ENCODE measurements at places on chromosomes 7 and 10.

GRCh38 chr10:2968401-2969058, 98.8 kb upstream of the PFKP start:
- DNase-seq, result no peak

DNA sequence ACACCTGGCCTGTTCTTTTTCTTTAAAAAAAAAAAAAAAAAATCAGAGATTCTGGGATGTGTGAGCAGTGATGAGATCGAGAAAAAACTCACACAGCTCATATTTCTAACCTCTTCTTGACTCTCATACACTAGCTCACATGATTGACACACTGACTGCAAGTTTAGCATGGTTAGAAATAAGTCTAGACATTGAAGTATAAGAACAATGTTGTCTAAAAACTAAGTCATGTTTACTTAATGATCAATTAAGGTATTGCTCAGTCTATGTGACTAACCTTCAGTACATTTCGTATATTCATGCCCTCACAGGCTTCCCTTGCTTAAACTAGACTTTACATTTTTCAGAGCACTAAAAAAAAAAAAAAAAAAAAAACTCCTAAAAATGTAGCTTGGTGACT, 775.1 kb downstream of the GATA3 start:
- DNase-seq, result no peak

- DNase-seq, result no peak
These were observed 131.6 kb upstream of the KLF14 start for GRCh38 chr7:130865408-130866236.

GRCh38 chr10:126646110-126646509, 24.4 kb downstream of the C10orf90 start:
- DNase-seq, result no peak

GRCh38 chr7:66237906-66238772, 33.0 kb downstream of the TPST1 start:
- DNase-seq, result no peak

- DNase-seq, result no peak
These were observed 875.5 kb upstream of the SORCS1 start for GRCh38 chr10:108039821-108040584.

GRCh38 chr7:46513447-46513848, 592.4 kb upstream of the IGFBP3 start:
- no peak for DNase-seq

DNA sequence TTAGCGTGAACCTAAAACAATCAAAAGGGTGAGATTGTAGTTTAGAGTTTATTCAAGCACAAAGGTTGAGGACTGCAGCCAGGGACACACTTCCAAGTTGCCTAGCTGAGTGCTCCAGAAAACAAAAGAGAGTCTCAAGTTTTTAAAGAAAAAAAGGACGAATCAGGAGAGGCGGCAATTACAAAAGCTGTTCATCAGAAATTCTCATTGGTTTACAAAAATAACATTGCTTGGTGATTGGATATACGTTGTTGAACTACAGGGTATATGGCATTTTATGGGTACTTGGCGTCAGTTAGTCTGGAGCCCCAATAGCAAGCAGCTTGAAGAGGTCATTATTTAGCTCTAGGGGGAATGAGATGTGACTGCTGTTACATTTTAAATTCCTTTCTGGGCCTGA, 11.5 kb downstream of the ZNF438 start:
- no peak for DNase-seq

- DNase-seq, result no peak
These were observed 11.6 kb downstream of the VSTM4 start for GRCh38 chr10:49103761-49104160.

- DNase-seq, result no peak
These were observed 163.8 kb downstream of the INHBA start for GRCh38 chr7:41538810-41539724.

DNA sequence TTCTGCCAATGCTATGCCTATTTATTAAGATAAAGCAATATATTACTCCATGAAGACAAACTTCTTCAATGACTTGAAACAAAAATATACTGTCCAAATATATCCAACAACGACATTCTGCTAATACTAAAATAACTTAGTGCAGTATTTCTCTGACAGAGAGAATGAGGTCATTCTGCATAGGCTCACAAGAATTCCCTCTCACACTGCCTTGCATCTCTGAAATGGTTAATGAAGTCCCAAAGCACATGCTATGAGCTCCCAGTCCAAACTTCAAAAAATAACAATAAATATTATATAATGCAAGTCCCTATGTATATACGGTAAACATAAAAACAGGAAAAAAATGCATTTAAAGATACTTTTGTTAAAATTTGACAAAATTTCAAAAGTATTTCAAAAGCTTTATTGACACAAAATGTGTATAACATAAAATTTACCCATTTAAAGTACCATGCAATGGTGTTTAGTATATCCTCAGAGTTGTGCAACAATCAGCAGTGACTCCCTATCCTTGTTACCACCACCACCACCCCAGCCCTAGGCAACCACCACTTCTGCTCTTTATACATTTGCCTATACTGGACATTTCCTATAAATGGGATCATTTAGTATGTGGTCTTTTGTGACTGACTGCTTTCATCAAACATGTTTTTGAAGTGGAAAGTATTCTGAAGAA, 27.6 kb downstream of the CHCHD3 start:
- DNase-seq, result no peak

DNA sequence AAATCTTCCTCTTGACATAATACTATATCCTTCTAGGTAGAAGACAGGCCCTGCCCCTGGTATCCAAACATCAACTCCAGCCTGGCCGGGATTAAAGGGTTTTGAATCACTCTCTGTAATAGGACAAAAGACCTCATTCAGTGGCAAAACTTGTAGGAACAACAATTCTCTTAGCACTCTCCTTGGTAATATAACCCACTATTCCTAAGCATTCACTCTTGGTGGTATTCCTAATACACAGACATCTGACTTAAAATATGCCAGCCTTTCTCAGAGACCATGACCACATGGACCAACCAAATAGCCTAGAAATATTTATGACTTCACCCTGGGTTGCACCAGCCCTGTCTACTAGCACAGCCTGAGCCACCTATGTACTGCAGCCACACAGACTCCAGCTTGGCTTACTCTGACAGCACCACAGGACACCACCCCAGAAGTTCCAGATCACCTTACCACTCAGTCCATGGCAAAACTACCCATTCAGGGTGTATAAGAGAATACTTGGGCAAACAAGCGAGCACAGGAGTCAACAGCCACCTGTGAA, 244.9 kb upstream of the NEBL start:
- DNase-seq, result no peak

- no peak for DNase-seq
These were observed 4.7 kb upstream of the SHH start for GRCh38 chr7:155816996-155817395.

DNA sequence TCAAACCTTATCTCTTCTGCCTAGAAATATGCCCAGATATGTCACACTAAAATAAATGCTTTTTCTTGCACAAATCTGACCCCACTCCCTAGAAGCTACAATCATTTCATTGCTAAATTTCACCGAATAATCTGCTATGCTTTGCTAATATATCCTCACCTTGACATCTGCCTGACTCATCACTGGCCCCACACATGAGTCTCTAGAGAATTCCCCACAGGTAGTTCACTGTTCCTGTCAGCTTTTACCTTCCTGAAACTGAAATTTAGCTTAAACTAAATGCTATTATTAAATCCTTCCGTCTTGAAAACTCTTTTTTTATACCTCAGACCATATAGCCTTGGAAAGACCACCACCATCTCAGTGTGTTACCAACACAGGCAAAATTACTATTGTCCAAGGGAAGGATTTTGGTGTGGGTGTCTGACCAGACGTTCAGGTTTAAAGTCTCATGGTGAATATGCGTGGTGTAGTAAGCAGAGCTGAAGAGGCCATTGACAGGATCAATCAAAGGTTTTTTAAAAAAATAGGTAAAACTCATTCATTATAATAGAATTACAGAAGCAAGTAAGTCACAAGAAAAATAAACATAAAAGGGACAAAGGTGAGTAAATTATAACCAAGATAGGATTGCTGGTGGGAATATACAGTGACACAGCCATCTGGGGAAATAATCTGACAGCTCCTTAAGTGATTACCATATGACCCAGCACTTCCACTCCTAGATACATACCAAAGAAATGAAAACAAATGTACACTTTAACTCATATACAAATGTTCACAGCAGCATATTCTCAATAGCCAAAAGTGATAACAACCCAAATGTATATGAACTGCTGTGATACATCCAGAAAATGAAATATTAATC, 173.5 kb downstream of the KMT2E start:
- no peak for DNase-seq

- no peak for DNase-seq
These were observed 315.1 kb downstream of the TNS3 start for GRCh38 chr7:47266799-47267198.

GRCh38 chr10:103038570-103038969, 120.5 kb downstream of the CNNM2 start:
- DNase-seq, result no peak

- DNase-seq, result no peak
These were observed 765.6 kb upstream of the GHITM start for GRCh38 chr10:83373671-83374070.

- no peak for DNase-seq
These were observed 19.4 kb downstream of the KAZALD1 start for GRCh38 chr10:101080933-101081931.

- DNase-seq, result no peak
These were observed 2.1 kb downstream of the FAM20C start for GRCh38 chr7:194252-195009.

DNA sequence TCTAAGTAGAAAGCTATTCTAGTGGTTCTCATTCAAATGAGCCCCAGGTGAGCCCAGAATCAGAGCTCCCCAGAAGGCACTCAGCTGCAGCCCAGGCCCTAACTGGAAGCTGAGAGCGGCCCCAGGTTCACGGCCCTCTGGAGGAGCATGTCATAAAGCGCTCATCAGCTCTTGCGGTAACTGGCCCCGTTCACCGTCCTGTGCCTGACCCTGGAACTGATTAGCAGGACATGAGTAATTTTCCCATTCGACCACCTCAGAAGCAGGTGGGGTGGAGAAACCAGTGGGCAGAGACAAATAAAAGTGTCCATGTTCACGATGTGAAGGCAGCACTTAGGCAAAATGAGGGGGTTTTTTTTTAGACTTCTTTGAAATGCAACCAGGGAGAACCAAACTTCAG, 136.1 kb upstream of the LYZL2 start:
- no peak for DNase-seq

DNA sequence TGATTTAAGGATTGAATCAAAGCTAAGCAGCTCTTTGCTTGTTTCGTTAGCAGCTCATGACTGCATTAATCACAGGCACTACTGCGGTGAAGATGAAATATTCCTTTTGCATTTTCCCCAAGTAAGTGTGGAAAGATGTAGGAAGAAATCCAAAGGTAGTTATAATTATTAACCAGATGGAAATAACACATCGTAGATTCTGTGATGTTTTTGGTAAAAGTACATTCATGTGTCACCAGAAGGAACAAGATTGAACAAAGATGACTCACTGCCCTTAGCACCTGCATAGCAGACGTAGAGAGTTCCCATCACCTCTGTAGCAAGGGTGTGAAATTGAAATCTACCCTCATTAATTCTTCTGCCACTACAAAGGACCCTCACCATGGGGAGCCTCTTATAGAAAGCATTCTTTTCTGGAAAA, 37.1 kb downstream of the SMURF1 start:
- DNase-seq, result no peak

GRCh38 chr10:72392571-72392970, 37.9 kb upstream of the DNAJB12 start:
- no peak for DNase-seq

DNA sequence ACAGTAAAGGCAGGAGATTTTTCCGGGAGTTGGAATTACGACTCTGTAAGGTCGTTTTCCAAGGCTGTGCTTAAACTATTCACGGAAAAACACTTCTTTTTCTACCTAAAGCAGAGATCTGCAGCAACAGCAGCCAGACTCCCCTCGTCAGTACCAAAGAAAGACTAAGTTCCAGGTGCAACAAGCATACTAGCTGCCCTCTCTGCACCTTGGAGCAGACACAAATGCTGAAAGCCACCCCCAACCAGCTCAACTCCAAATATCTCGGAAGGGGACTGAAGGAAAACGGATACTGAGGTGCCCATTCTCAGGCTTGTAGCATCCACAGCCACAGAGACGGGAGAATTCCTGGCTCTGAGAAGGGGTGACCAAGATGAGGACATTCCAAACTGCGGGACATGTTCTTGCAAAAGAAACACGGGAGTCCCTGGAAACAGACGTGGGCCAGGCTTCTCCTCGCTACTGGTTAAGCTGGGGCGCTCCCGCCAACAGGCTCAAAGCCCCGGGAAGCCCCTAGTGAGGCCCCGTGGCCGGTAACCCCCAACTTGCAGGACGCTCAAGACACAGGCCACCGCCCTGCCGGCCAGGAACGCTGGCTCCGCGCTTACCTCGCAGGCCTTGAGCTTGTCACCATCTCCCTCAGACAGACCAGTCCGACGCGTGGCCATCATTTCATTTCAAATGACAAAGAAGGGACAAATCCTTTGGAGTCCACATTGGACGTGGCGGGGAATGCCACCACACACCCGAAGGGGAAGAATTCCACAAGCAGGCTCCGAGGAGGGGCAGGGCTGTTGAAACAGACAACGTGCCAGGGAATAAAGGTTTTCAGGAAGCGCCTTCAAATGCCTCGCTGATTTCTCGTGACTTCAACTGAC, 2.2 kb downstream of the ARHGAP21 start:
- peak; percentile 40 for DNase-seq

- DNase-seq, result no peak
These were observed 15.9 kb upstream of the ADCK2 start for GRCh38 chr7:140656548-140657515.

DNA sequence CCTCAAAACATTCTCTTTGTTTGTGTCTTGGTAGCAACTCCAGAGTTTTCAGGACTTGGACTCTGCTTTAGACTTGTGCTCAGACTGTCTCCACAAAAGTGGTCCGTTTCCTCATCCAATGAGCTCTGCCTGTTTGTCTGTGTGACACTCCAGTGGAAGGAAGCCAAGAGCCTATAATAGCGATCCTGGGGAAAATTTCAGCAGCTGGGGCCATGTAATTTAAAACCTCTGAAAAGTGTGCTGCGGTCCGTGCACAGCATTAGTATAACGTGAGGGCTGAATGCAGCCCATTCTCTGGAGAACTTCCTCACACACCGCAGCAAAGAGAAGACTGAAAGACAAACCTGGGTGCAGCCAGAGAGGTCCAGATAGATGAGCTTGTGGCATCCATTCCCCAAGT, at the start of gene LRRC17:
Gene LRRC17, plus strand, starts transcription at position 259 of the 400 bp plus-strand sequence. CDS start 20,914 bp downstream, outside the sequence.
- DNase-seq, result no peak

GRCh38 chr7:127798769-127799372, 146.9 kb downstream of the SND1 start:
- no peak for DNase-seq

DNA sequence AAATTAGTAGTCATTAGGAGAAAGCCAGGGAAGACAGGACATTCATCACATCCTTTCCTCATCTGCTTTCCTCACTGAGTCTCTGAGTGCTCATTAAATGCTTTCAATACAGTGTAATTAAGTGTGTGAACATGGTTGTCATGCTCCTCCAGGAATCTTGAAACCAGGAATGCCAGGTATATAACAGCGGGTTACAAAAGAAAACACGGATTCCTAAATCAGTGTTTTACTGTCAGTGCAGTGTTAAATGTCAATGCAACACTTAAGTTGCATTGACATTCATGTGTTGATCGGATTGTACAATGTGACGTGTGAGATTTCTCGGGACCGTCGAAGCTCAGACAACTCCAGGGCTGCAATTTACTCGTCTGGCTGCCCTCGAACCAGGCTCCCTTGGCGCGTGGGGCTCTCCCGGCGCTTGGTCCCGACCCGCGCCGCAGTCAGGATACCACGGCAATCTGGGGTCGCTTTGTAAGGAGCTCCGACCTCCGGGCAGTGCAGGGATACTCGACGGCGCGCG, 455 bp upstream of the SPAG6 start:
- no peak for DNase-seq

All from substantia nigra (tissue), 51 donors.